Stimulated activated CD4-positive, alpha-beta T cell treated with anti-CD3 and anti-CD28 coated beads, Interleukin-4, amount 100 ng/mL, for 1 hour (primary cell): ENCODE measurements at places on chromosomes 16 and 17.

DNA sequence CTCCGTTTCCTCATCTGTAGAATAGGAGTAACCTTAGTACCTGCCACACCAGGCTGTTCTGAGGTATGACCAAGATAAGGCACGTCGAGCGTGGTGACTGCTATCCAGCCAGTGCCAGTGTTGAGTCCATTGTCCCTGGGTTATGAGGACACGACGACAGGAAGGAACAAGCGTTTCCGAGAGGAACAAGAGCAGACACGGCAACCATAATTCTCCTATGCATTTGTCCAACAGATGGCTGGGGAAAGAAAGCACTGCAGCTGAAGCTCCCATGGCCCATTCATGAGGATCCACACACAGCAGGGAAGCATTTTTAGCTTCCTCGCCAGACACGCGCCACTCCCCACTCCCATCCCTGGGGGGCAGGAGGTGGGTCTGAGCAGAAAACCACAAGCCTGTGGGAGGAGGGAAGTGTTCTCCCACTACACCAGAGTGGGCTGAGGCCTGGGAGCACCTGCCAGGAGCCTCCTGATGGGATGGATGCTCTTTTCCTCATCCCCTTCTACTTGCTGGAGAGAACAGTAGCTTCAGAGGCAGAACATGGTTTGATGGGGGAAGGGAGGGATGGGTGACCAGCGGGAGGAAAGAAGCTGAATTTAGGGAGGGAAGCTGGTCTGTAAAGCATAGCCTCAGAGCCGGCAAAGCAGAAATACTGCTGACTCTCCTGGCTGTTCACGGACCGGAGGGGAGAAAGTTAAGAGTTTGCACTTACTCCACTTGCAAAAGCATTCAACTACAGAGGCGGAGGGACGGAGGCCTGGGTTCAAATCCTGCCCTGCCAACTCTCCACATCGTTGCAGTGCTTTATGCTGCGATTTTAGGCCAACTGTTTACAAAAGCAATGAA, 2.7 kb downstream of the COTL1 start:
- DNase-seq, result no peak

- no peak for DNase-seq
These were observed 10.3 kb upstream of the GINS2 start for GRCh38 chr16:85698935-85699558.

GRCh38 chr17:6772016-6772415, 4.0 kb upstream of the FBXO39 start:
- DNase-seq, result no peak

DNA sequence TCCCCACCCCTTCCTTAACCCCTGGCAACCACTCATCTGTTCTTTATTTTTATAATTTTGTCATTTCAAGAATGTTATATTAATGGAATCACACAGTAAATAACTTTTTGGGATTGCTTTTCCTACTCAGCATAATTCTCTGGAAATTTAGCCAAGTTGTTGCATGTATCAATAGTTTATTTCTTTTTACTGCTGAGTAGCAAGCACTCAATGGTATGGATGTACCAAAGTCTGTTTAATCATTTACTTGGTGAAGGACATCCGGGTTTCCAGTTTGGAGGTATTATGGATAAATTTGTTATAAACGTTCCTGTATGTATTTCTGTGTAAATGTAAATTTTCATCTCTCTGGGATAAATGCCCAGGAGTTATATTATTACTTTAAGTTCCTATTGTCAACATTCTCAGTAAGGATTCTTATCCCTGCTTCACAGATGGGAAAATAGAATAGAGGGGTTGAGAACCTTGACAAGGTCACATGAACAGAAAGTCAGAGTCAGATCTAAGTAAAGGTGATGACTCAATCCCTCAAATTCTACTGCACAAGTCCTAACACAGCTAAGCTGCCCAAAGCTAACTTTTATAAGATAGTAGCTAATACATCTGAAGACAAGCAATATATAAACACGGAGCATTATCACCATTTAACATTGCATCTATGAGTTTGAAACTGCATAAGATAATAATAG, 62.4 kb upstream of the MTMR4 start:
- DNase-seq, result no peak

DNA sequence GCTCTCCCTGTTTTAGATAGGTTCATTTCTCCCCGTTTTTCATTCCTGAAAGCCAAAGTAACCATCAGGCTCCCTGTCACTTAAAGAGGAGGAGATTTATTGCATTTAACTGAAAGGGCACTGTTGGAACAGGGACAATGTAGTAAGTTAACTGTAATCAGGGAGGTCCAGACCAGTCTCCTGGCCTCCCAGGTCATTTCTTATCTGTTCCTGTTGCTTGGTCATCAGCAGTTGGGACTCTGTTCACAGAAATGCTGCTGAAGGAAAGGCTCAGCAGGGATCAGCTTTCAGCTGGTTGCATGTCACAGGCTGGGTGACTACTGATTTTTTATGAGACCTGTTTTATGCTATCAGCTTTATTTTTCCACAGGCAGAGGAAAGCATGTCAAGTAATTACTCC, 622.6 kb upstream of the GOT2 start:
- DNase-seq, result no peak

GRCh38 chr16:56120447-56121155, 70.7 kb upstream of the GNAO1 start:
- DNase-seq, result no peak

DNA sequence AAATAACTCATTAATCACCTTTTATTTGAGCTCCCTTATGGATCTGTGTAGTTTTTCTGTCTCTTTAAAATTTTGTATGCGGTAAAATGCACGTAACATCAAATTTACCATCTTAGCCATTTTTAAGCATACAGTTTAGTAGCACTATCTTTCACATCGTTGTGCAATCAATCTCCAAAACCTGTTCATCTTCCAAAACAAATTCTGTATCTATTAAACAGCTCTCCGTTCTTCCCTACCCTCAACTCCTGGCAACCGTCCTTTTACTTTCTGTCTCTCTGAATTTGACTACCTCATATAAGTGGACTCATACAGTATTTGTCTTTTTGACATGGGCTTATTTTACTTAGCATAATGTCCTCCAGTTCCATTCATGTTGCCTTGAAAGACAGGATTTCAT, 100.5 kb downstream of the NF1 start:
- DNase-seq, result no peak

GRCh38 chr16:88468275-88469129, 15.4 kb downstream of the ZFPM1 start:
- DNase-seq, result no peak

DNA sequence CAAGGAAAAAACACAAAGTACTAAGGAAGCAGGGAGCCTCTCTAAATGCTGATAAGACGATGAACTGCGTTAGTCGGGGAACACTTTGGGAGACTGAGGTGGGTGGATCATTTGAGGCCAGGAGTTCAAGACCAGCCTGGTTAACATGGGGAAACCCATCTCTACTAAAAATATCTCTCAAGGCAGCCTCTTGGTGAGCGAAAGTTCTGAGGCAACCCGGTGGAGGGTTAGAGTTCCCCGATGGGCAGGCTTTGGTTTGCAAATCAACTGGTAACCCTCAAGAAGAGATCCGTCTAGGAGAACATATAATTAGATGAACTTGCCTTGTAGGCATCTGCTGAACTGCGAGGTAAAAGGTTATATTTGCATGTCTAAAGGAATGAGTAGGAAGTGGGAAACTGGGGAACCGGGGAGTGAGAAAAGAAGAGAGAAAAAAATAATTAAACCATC, 44.6 kb downstream of the WSB1 start:
- no peak for DNase-seq

GRCh38 chr17:53148058-53148457, 674.7 kb upstream of the KIF2B start:
- DNase-seq, result no peak

DNA sequence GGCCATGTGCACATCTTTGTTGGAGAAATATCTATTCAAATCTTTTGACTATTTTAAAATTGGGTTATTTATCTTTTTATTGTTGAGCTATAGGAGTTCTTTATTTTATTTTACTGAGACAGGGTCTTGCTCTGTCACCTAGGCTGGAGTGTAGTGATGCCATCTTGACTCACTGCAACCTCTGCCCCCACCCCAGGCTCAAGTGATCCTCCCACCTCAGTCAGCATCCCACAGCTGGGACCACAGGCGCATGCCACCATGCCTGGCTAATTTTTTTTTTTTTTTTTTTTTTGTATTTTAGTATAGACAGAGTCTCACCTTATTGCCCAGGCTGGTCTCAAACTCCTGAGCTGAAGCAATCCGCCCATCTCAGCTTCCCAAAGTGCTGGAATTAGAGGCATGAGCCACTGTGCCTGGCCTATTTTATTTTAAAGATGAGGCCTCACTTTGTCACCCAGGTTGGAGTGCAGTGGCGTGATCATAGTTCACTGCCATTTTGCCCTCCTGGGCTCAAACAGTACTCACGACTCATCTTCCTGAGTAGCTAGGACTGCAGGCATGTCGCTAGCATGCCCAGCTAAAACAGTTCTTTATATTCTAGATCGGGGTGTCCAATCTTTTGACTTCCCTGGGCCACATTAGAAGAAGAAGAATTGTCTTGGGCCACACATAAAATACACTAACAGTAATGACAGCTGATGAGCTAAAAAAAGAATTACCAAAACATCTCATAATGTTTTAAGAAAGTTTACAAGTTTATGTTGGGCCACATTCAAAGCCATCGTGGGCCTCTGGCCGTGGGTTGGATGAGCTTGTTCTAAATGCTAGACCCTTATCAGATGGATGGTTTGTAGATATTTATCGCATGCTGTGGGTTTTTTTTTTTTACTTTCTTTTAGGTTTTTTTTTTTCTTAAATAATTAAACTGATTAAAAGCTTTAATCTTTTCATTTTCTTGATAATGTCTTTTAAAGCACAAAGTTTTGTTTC, 13.7 kb downstream of the TENT4B start:
- peak; percentile 17 for DNase-seq

- DNase-seq, result no peak
These were observed 873 bp upstream of the KSR1 start for GRCh38 chr17:27455236-27455913.

DNA sequence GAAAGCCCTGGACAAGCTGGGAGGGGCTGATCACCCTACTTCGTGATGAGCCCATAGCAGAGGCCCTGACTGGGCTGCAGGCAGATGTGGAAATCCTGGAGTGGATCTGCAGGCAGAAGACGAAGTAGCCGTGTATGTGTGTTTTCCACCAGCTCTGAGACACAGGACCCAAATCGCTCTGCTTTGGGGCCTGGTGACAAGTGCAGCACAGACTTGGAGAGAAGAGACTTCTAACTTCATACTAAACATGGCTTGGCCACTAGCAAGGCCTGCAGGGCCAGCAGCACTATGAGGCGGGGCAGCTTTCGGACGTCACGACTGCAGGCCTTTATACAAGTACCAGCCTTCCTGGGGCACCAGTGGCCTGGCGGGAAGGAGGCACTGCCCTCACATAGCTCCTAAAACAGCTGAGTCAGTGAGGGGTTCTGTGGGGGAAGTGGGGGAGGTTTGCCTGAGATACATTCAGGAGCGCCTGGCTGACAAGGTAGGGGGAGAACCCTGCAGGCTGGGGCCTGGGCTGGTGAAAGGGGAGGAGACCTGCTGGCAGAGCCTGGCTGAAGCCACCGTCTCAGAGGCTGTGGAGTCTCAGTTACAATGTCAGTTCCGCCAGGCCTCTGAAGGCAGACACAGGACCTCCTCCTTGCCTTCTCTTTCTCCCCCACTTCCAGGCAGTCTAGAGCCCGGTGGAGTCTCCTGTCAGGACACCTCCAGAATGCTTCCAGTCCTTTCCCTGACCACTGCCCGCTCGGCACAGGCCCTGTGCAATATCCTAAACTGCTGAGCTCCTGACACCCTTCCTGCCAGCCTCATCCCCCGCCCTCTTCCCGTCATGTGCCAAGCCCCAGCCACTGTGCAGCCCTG, 73.4 kb downstream of the WSB1 start:
- DNase-seq, result no peak

DNA sequence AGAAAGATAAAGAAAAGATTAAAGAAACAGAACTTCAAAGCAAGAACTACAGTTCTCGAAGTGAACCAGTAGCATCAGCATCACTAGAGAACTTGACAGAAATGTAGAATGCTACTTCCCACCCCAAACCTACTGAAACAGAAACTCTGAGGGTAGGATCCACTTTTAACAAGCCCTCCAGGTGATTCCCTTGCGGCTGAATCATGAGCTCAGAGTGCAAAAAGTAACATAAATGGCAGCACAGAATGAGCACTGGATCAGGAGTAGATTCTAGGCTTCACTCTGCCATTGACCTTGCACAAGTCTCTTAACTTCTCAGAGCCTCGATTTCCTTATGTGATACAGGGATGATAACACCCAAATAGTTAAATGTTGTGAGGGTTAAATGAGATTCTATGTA, 5.8 kb downstream of the TOM1L2 start:
- no peak for DNase-seq

DNA sequence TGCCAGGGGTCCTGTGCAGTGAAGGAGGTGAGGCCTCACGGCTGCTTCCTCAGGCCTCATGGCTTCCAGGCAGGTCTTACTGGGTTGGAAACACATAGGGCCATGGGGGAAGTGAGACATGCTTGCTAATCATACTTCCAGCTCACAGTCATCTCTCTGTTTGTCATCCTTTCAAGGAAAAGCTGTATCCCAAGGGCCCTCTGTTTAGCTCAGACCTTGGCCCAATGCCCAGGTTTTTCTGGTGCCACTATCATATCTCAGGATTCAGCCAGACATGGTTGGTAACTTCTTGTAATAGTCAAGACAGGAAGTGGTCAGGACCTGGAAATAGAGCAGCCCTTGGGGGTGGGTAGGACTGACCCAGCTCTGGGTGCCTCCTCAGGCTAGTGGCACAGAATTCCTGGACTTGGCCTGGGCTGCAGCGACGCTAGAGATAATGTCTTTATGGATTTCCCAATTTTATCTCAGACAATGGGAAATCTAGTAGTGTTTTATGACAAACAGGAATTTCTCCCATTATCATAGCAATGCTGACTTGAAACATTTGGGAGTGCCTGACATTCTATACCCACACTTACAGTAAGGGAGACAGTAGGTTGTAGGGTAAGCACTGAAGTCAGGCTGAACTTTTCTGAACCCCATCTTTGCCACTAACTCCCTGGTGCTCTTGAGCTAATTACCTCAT, 13.5 kb upstream of the ITGB3 start:
- DNase-seq, result no peak

GRCh38 chr16:13875614-13876284, 44.2 kb upstream of the ERCC4 start:
- no peak for DNase-seq

DNA sequence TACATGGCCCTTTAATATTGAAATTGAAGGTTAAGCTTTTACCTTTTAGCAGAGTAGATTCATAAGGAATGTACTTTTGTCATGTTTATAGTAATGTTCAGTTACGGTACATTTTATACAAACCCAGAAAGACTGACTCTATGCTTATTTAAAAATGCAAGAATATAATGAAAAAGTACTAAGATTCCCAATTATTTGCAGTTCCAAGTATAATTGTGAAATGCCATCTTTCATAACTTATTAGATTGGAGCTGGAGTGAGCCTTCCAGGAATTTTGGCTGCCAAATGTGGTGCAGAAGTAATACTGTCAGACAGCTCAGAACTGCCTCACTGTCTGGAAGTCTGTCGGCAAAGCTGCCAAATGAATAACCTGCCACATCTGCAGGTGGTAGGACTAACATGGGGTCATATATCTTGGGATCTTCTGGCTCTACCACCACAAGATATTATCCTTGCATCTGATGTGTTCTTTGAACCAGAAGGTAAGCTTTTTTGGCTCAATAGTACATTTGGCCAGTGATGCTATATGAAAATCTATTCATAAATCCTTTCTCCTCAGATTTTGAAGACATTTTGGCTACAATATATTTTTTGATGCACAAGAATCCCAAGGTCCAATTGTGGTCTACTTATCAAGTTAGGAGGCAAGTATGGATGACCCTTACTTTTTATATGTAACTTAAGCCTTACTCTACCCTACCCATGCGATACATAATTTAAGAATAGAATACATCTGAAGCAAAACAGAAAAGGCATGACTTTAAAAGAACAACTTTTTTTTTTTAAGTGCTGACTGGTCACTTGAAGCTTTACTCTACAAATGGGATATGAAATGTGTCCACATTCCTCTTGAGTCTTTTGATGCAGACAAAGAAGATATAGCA, 4.2 kb downstream of the SRSF2 start:
- DNase-seq, result no peak
